ENCODE measurements at places on chromosomes 1 and 21.
A peak's percentile ranks its signal among the peaks of the same experiment; 100 is the strongest.

DNA sequence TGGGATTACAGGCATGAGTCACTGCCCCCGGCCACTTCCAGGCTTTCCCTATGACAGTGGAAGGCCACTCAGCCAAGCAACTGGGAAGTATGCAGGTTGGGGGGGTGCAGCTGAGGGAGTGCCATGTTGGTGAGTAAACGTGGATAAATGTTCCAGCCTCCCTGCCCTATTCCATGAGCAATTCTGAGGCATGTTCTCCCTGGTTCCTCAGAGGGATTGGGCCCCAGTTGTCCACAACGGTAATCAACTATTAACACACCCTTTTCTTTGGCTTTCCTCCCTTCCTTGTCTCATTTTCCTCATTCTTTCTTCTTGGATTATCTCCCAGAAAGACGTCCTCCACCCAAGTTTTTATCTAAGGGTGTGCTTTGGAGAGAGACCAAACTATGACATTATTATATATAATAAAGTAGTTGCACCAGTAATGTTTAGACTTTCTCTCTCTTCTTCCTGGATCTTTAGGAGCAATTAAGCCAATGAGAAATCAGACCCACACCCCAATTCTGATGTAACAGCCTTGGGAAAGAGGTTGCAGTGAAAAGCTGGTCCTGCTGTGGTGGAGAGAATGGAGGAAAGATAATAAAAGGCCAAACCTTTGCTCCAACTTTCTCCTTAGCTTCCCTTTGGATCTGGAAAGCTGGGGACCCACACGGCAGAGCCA is 6.8 kb upstream of the SLAMF9 start:
- no peak for DNase-seq

DNA sequence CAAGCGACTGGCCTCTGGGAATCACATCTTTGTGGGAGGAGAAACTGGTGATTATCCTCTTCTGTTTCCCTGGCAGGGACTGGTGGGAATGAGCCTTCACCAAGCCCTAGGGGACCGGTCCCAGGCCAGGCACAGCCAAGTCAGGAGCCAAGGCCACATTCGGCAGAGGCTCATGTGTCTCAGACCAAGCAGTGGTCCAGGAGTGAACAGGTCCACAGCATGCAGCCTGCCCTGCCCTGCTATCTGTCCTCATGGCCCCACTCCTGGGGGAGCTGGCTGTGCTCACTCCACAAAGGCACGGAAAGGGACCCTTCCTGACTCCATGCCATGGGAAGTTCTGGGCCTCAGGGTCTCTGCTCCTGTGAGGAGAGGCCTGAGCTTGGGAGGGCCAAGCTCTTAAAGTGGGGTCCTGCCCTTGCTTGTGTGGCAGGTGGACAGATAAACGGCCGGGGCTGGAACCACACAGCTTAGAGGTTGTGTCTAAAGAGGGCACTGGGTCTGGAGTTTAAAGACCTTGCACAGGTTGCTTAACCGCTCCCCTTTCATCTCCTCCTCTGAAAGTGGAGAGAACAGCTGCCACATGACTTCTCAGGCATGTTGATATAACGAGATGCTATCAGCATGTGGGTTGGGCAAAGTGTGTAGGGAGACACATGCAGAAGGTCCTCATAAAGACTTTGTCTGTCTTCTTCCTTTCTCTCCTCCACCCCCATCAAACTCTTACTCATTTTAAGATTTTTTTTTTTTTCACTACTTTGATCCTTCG is 57.5 kb downstream of the CASQ2 start:
- no peak for DNase-seq

GRCh38 chr1:84847253-84848250 is 45.5 kb downstream of the LPAR3 start:
- DNase-seq = peak; percentile 94

- peak; percentile 71 for DNase-seq
These were observed 16.3 kb downstream of the TGFB2 start for GRCh38 chr1:218361298-218362065.

GRCh38 chr1:185719021-185719420 is 15.2 kb upstream of the HMCN1 start:
- DNase-seq = no peak

GRCh38 chr1:159936273-159936904 is 9.0 kb downstream of the IGSF9 start:
- DNase-seq = peak; percentile 66

DNA sequence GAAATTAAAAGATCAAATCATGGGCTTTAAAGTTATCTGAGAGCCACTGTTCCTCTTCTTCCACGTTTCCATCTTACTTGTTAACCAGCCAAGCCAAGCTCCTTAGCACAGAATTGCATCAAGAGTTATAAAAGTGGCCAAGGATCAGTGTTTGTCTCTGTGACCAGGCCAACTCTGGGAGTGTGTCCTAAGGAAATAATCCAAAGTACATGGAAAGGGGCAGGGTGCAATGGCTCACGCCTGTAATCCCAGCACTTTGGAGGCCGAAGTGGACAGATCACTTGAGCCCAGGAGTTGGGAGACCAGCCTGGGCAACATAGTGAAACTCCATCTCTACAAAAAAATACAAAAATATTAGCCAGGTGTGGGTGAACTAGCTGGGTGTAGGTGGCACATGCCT is 10.0 kb upstream of the MPZL1 start:
- DNase-seq = no peak

- DNase-seq = no peak
These were observed 517 bp downstream of the LRIG2 start for GRCh38 chr1:113073479-113073950.

- no peak for DNase-seq
These were observed 6.3 kb upstream of the POU3F1 start for GRCh38 chr1:38052750-38053415.

DNA sequence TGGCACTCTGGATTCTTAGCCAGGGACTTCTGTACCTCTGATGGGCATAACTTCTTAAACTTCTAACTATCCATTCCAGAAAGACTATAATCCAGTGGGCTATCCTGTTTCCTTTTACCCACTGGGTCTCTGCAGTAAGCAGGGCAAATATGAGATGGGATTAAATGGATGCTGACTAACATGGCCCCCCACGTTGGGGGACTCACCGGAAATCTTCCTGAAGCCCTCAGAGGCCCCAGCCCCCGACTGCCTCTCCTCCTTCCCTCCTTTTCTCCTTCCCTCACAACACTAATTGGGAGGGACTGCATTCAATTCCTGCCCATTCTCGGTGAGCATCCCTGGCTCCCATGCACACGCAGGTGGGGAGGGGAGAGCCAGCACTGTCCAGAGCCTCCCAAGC is 70.1 kb downstream of the SSBP3 start:
- DNase-seq = no peak

GRCh38 chr21:39632796-39633442 is 20.2 kb downstream of the B3GALT5 start:
- DNase-seq = no peak

DNA sequence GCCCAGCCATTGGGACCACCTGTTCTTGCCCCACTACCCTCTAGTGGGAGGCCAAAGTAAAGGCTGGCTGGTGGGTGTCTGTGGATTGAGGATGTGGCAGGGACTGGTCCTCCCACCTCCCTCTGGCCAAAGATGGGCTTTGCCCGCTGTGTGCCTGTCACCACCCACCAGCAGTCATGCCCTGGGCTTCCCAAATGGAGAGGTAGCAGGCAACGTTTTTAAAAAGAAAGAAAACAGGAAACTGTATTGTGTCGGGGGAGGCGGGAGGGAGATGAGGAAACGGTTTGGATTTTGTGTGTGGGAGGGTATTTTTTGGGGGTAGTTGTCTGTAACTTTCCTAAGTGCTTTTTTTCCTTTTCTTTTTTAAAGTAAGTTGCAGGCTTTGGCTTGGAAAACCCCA is 30.1 kb downstream of the SZRD1 start:
- no peak for DNase-seq

DNA sequence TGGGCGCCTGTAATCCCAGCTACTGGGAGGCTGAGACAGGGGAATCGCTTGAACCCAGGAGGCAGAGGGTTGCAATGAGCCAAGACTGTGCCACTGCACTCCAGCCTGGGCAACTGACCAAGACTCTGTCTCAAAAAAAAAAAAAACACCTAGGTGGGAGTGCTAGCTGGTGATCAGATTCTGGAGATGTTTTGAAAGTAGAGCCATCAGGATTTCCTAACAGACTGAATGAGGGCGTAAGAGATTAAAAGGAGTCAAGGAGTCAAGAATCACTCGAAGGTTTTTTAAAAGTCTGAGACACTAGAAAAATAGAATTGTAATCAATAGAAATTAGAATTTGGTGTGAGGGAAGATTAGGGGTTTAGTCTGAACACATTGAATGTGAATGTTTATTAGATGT is 73.8 kb downstream of the HSF2BP start:
- no peak for DNase-seq

- DNase-seq = peak; percentile 32
These were observed 2.5 kb downstream of the LBR start for GRCh38 chr1:225425201-225425786.

DNA sequence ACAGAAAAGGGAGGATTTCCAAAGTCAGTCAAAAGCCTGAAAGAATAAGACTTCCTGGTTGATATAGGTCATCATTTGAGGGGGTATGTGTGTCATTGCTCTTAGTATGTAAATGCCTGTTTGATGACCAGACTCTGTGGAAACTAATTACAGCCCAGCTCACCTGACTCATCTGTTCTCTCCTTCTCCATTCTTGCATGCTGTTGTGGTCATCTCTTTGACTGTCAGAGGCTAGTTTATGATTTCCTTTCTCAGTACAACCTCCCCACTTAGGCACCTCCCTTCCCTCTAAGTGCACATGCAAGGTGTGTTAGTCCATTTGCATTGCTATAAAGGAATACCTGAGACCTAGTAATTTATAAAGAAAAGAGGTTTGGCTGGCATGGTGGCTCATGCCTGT is 2.4 kb upstream of the C1orf116 start:
- DNase-seq = no peak

GRCh38 chr1:42846257-42847110 is at the start of gene ZNF691:
Gene ZNF691, plus strand, starts transcription at chr1:42846613. Its CDS starts 3,046 bp downstream, at chr1:42849659.
- DNase-seq = peak; percentile 96

- DNase-seq = no peak
These were observed 93.1 kb upstream of the ETS2 start for GRCh38 chr21:38712664-38713063.

DNA sequence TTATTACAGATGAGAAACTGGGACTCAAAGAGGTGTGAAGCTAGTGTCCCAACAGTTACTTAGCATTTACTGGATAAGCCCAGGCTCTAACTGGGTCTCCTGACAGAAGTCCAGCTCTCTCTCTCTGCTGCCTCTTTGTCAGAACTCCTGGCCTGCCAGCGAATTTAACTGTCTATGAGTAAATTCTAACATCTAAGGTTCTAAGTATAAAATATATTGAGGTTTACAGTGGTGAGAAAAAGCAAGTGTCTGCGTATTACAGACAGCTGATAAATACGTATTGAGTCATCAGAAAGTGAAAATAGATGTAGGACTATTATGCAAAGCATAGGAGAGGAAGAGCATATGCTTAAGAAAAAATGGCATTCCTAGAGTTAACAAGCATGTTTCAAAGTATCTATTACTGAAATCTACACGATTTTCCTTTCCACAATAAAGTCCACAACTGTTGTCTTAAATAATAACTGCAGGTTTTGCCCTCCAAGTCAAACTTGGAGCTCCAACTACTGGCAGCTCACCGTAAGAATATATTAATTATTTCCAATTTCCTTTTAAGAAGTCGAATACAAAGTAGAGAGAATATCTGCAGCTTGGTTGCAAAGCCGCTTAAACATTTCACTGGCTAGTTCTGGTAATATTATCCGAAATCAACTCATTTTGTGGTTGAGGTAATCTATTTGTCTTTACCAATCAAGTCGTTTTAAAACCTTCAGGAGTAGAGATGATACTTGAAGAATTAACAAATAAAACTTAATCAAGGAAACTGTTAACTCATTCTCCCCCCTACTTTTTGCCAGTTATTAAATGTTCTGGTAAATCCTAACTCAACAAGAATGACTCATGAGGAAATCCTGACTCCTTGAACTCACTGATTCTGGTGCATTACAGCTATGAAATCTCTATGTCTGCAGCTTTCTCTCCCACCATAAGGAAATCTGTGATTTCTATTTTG is 1.4 kb upstream of the RGS2 start:
- DNase-seq = peak; percentile 80

- DNase-seq = no peak
These were observed 102.7 kb downstream of the NEK7 start for GRCh38 chr1:198259333-198260074.

DNA sequence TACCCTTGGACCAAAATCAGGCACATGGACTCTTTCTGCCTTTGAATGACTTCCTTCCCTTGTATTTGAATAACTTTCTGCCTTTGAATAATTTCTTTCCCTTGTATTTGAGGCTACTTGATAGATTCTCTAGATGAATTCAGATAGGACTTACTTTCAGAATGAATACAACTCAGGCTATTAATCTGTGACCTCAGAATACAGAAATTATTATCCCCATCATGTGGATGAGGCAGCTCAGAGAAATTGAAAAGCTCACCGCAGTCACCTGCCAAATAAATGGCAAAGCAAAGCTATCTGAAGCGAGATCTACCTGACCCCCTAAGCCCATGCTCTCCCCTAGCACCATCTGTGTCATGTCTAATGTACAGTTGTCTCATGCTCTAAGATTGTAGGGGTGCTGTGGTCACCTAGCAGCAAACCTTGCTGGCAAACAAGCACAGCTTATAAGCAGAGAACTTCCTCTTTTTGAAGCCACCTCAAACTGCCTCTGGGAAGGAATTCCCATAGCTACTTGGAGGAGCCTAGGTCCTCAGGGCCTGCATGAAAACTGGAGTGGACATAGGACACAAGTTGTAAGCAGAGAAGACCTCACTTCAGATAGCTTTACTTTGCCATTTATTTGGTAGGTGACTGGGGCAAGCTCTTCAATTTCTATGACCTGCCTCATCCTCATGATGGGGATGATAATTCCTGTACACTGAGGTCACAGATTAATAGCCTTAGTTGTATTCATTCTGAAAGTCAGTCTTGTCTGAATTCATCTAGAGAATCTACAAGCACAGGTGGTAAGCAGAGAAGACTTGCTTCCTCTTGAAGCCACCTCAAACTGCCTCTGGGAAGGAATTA is 66.1 kb downstream of the FASLG start:
- DNase-seq = no peak

- no peak for DNase-seq
These were observed 32.7 kb downstream of the TUT4 start for GRCh38 chr1:52520148-52520547.

GRCh38 chr1:85479491-85479890 is 14.5 kb upstream of the DDAH1 start:
- DNase-seq = no peak

DNA sequence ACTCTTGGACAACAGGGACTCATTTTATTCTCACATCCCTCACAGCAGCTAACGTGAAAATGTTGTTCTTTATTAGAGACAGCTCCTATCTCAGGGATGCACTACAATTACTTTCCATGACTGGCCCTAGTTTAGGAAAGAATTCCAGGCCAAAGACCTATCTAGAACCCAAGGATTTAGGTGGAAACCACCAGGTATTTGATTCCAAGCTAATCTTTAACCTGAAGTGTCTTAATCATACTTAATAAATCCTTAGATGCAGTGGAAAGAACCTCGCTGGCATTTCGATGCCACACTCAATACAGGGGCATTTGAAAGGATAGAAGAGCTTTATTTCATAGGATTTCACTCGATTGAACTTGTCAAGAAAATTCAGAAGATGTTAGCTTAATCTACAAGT is 218.3 kb downstream of the KIF26B start:
- no peak for DNase-seq

- DNase-seq = no peak
These were observed 117.1 kb downstream of the FOXD2 start for GRCh38 chr1:47554901-47555300.

Measured in lung (tissue), 17 donors.